Prostate gland (tissue), 2 donors: ENCODE measurements at places on chromosomes 16 and 17.

- DNase-seq = no peak
Measured at GRCh38 chr16:88900662-88901052, 34.2 kb upstream of the PABPN1L start.

GRCh38 chr16:8251298-8251697 lies 339.0 kb downstream of the TMEM114 start:
- no peak for DNase-seq

DNA sequence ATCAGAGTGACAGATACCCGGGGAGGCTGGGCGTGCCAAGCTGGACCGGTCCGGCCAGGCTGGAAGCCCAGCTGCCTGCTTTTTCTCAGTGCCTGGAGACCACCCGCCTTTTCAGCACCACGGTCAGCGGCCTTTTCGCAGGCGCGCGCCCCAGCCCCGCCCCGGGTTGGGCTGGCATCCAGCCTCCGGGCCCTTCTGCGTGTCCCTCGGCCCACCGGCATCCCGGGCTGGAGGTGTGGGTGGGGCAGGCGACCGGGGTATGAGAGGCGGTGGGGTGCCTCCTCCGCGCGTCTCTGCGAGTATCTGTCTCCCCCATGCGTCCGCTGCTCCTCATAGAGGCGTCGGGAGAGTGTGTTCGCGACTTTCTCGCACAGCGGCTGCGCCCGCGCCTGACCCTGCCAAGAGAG lies 102.5 kb downstream of the MRM1 start:
- DNase-seq = peak; percentile 33

DNA sequence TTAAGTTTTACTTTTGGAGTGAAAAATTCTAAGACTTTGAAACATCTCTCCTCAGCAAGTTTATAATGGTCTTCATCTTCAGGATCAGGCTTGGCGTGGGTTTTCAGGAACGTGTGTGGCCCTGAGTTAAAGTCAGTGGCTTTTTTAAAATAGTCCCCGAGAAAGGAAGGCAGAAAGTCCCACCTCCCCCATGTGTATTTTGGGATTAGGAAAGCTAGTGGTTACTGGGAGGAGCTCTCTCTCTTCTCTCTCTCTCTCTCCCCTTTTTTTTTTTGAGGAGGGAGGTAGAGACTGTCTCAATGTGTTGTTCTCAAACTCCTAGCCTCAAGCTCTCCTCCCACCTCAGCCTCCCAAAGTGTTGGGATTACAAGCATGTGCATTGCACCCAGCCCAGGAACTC lies 213.2 kb downstream of the IRX3 start:
- no peak for DNase-seq

GRCh38 chr17:63418540-63418939 lies 27.6 kb downstream of the CYB561 start:
- DNase-seq = no peak

DNA sequence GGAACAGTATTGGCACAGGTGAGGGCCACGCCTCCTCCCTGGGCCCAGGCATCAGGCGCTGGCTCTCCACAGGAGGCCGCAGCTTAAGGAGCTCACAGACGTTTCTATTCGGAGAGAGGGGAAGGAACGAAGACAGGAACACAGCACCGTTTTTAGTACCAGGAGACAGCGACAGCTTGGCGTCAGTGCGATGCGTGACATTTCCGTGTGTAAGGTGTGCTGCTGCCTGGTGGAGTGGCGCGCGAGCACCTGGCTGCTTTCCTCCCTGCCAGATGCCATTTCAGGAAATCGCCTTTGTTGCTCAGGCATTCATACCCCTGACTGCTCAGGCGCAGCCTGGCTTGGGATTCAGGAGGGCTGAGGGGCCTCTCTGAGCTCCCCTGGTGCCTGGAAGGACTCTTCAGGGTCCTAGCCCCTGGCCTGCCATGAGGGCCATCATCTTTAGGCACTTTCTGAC lies 367.5 kb downstream of the CPPED1 start:
- no peak for DNase-seq

DNA sequence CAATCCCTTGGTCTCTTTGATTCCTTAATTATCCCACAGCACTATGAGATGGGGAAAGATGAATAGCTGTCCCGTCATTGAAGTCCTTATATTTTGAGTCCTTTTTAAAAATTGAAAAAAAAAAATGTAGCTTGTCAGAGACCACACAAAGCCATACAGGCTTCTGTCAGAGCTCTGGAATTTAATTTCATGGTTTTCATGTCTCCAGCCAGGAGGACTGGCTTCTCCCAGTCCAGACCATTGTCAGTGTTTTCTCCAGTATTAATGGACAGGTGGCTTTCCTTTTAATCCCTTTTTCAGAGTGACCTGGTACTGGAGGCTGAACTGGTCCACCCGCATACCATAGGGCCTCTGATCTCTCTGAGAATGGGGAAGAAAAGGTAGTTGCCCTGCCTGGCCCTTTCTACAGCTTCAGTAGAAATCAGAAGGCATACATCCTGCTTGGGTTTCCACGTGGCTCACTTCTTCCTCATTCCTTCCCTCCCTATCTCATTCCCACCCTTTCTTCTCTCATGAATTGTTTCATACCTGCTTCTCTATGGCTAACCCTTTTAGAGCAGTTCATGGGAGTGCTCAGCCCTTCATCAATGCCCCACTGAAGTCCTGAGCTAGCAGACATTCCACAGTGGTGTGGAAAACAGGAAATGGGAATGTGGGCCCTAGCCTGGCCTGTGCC lies 29.1 kb downstream of the TRIM16 start:
- no peak for DNase-seq

GRCh38 chr17:39757176-39757662 lies 19.5 kb downstream of the GRB7 start:
- no peak for DNase-seq

DNA sequence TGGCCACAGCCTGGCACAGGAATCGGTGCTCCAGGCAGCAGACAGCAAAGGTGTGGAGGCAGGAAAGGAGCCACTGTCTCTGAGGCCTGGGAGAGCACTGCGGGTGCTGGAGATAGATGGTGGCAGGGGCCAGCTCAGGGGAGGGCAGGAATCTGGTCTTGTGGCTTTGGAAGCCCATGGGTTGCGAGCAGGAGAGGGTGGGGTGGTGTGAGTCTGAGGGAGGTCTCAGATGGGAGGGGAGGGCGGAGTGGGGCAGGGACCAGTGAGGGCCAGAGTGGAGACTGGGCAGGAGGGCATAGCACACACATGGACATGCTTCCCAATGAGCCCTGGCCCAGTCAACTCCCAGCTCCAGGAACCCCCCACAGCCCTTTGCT lies 70.1 kb downstream of the SREBF1 start:
- no peak for DNase-seq

- DNase-seq = no peak
Measured at GRCh38 chr17:61733021-61733420, 130.3 kb downstream of the BRIP1 start.

DNA sequence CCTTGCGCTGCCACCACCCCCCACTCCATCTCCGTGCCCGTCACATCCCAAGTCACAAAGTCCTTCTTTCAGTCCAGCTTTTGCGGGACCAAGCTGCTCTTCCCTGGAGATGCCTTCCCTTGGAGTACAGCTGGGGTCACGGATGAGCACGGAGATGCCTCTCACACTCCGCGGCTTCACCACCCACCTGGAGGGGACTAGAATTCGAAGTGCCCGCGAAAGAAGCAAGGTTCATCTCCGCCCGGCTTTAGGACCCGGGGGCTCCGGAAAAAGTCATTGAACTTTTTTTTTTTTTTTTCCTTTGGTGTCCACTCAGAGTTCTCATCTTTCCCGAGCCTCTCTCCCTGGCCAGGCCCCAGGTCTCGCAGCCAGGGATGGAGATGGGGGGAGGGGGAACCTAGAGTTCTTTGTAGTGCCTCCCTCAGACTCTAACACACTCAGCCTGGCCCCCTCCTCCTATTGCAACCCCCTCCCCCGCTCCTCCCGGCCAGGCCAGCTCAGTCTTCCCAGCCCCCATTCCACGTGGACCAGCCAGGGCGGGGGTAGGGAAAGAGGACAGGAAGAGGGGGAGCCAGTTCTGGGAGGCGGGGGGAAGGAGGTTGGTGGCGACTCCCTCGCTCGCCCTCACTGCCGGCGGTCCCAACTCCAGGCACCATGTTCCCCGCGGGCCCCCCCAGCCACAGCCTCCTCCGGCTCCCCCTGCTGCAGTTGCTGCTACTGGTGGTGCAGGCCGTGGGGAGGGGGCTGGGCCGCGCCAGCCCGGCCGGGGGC lies at the start of gene FKBP10:
FKBP10 (plus strand) TSS at position 624 of the 771 bp plus-strand sequence; CDS start at position 655, 31 bp downstream.
- DNase-seq = peak; percentile 27

GRCh38 chr16:15494236-15494635 lies 59.8 kb downstream of the BMERB1 start:
- DNase-seq = no peak

GRCh38 chr17:49616601-49617131 lies 41.0 kb downstream of the NXPH3 start:
- DNase-seq = no peak

- no peak for DNase-seq
Measured at GRCh38 chr16:63372815-63373214, 1336.6 kb upstream of the CDH8 start.

DNA sequence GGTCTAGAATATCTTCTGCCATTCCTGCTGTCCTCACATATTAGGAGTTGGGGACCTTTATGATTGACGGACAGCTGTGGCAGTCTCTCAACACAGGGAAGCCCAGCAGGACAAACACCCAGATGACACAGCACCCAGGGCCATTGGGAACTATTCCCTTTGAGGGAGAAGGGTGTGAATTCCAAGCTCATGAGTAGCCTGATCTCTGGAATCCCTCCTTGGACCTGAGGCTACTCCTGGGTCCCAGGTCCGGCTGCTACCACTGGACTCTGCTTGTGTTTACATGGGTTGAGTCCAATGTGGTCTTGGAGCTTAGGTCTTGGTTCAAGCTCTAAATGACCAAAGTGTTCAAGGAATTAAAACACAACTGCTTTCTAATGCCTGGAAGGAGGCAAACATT lies 78.9 kb downstream of the SLC6A2 start:
- DNase-seq = no peak

GRCh38 chr16:65394281-65394680 lies 272.4 kb upstream of the CDH11 start:
- DNase-seq = no peak

- peak; percentile 87 for DNase-seq
Measured at GRCh38 chr16:75096656-75097055, 19.9 kb downstream of the LDHD start.

DNA sequence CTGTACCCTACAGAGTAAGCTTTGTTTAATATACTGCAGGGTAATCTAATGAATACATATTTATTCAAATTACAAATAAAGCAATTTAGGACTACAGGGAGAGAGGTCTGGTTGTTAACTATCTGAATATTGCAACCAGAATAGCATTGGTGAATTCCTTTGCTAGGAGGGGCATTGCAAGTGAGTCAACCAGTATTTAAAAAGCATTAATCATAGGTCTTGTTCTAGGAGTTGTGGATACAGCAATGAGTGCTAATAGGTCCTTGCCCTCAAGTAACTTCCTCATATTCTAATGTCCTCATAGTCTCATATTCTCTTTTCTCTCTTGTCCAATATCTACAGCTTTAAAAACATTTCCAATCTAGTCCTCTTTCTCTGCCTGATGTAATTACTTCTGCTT lies 531.4 kb downstream of the CDH11 start:
- DNase-seq = no peak
